ENCODE measurements at places on chromosomes 1 and 21.

DNA sequence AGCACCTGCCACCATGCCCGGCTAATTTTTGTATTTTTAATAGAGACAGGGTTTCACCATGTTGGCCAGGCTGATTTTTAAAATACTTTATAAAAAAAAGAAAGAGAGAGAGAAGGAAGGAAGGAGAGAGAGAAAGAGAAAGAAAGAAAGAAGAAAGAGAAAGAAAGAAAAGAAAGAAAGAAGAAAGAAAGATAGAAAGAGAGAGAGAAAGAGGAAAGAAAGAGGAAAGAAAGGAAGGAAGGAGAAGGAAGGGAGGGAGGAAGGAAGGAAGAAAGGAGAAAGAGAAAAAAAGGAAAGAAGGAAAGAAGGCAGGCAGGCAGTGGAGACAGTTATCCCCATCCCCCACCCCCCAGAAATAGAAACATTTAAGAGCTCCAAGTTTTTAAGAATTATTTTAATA is 69.9 kb downstream of the TOMM20 start:
- no peak for DNase-seq

GRCh38 chr21:40846587-40847411 is at the start of gene DSCAM:
TSS of gene DSCAM (minus strand) at chr21:40847158. CDS start at chr21:40846661, 497 bp downstream.
- no peak for DNase-seq

DNA sequence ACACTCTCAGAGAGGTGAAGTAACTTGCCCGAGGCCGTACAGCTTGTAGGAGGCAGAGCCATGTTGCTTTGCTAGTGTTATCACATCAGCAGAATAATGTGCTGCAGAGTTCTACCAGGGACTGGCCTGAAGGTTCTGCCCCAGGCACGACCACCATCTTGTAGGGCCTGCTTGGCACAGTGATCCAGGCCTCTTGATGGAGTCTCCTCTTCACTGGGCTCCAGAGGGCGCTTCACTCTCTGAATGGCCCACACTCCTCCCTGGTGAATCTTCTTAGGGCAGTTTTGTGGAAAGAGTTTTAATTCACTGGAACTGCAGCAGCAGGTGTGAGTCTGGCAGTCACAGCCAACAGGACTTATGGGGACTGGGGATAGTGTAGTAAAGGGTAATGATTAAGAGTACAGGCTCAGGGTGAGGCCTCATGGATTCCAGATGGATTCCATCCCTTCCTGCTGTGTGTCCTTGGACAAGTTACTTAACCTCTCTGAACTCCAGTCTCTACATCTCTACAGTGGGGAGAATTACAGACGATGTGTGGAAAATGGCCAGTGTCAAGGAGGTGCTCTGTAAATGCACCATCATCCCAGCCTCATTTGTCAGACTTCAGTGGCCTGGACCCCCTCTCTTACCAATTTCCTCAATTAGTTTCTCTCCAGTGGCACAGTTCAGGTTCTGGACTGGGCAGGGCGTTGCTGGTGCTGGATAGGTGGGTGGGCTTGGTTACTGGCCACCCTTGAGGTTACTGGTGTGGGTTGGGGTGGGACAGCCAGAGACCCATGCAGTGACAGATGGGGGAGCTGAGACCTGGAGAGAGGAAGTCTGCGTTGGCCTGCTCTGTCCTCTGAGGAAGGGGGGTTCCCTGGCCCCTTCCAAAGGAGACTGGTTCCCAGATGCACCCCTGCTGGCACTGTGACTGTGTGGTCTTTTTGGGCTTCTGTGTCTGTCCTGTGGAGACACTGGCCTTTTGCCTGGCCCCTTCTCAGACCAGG is 45.9 kb upstream of the CSF3R start:
- no peak for DNase-seq

- DNase-seq = no peak
Measured at GRCh38 chr1:52913537-52913936, 8.0 kb downstream of the ECHDC2 start.

GRCh38 chr21:15098181-15098580 is 33.4 kb upstream of the NRIP1 start:
- DNase-seq = no peak

- DNase-seq = no peak
Measured at GRCh38 chr1:15341634-15342407, 67.9 kb upstream of the EFHD2 start.

DNA sequence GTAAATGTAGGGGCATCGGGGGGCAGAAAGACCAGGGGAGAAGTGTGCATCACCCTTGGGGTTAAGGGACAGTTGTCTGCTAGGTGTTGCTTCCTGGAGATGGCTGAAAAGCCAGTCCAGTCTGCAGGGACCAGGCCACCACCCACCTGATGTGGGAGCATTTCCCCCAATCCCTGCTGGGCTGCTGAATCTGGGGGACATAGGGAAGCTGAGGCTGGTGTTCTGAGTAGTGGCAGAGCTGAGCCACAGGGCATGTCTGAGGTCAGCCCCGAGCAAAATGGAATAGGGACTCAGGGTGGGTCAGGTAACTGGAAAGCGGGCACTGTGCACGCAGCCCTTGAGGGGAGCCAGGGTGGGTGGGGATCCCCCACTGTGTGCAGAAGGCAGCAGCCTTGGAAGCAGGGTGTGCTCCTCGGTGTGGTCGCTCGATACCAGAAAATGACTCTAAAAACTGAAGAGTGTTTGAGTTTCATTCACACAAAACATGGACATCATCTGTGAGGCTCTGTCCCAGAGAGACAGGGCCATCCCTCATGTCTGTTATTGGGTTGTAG is 2.4 kb upstream of the CCNL2 start:
- no peak for DNase-seq

- no peak for DNase-seq
Measured at GRCh38 chr1:3543076-3544039, 68.0 kb downstream of the MEGF6 start.

DNA sequence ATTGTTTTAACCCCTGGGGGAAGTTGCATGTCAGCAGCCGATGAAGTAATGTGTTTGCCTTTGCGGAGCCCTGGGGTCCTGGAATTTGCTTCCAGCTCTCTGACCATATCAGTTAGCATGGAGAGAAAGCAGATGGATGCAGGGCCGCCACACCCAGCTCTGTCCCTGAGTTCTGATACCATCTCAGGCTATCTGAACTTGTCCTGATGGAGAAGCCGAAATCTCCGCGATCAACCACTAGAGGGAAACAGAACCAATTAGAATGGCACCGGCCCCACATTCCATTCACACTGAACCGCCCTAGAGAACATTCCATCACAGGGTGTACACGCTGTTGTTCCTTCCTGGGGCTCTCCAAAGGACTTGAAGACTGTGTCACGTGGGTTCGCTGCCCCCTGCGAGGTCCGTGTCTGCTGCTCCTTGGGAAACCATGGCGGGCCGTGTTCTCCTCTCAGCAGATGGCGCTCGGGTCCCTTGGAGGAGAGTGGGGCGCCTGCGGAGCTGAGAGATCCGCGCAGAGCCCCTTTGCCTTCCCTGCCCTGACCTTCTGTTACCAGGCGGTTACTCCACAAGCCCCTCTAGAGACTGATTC is 75.4 kb downstream of the ABCA4 start:
- no peak for DNase-seq

DNA sequence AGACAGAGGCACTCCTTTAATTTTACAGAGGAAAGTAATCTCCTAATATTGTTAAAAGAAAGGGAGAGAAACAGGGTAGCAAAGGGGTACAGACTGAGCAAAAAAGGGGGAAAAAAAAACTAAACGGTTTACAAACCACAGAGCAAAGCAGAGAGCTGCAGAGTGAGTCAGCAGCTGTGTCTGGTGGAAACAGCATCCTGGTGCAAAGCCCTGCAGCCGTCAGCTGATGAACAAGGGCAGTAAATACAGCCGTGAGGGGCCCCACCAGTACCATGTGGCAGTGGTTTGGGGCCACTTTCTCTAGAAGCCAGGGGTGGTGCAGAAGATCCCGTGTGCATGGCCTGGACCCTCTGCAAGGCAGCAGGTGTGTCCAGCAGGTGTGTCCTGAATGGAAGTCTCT is 111.3 kb downstream of the ERG start:
- DNase-seq = no peak

DNA sequence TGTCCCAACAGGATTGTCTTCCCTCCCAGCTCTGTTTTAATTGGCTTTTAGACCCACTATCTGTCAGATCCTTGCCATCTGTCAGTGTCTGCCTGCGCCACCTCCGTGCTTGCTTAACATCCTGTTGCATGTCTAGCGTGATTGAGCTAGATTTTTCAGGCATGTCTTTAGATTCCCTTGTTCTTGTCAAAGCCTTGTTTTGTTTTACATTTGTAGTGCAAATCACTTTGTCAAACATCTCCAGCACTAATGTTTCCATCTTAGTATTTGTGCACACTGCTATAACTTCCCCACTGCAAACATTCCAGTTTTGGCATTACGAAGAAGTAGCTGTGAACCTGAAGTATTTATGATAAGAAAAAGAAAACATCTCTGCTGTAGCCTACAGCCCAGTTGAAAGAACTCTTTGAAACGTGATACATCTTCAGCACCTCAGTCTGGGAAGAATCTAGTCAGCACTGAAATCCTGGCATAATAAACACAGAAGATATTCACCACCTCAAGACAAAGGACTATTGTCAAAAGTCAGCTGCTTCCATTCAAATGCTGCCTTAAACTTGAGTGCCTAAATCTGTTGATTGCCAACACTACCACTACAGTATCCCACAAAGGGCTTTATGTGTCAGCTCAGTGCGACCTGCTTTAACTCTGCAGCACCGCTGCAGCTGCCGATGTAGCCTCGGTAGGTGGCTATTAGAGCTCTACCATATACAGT is 105.0 kb downstream of the FNBP1L start:
- DNase-seq = no peak

- no peak for DNase-seq
Measured at GRCh38 chr1:173024543-173024942, 26.2 kb downstream of the TNFSF18 start.

GRCh38 chr1:96521994-96522760 is 199.4 kb upstream of the PTBP2 start:
- no peak for DNase-seq

DNA sequence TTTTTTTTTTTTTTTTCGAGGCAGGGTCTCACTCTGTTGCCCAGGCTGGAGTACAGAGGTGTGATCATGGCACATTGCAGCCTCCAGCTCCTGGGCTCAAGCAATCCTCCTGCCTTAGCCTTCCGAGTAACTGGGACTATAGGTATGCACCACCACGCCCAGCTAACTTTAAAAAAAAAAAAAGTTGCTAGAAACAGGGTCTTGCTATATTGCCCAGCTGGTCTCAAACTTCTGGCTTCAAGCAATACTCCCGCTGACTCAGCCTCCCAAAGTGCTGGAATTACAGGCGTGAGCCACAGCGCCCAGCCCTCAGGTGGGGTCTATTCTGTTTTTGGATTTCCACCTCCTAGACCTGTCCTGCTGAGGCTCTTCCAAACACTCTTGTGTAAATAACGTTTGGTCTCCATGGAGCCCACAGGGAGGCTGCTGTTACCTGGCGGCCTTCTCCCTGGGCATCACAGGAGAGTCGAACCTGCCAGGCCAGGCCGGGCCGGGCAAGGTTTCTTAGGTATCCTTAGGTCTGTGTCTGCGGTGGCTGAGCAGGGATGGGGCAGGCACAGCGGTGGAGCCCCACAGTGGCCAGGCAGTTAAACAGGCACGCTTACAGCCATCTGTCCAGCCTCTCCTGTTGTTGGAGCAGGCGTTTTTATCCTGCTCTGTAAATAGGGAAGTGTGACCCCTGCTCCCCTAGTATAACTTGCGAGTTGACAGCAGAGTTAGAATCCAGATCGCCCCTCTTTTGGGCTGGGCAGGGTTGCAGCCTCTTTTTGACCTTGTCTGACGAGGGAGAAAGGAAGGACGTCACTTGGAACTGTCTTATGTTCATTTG is 18.8 kb downstream of the PLEKHM2 start:
- DNase-seq = no peak

GRCh38 chr1:27137544-27138075 is 17.3 kb downstream of the SLC9A1 start:
- no peak for DNase-seq

- DNase-seq = no peak
Measured at GRCh38 chr1:71222668-71223067, 141.8 kb upstream of the ZRANB2 start.

DNA sequence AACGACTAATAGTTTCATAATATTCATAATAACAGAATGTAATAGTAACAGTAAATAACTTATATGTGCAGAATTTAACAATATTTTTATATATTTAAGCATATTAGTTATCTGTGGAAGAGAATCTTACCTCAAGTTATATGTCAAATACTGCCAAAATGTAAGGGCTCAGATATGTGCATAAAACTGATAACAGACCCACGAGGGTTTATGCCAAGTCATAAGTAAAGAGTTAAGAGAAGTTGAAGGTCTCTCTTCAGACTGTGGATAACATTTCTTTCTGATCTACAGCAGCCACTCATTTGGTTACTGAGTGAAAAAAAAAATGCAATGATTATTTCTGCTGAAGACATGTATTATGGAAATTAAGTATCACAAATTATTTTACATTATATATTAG is 1167.8 kb upstream of the NCAM2 start:
- DNase-seq = no peak

DNA sequence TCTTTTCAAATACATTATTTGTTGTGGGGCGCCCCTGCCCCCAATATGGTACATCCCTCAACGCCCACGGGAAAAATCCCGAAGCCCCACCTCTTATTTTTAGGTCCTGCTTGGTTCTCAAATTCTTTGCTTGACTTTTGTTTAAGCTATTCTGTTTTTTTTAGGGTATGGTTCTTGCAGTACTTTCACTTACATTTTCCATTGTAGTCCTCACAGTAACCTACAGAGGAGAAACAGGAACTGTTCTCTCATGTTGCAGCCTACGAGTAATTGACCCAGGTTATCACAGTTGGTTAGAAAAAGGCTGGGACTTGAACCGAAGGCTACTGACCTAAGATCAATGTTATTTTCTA is 697 bp upstream of the C21orf91 start:
- DNase-seq = no peak

DNA sequence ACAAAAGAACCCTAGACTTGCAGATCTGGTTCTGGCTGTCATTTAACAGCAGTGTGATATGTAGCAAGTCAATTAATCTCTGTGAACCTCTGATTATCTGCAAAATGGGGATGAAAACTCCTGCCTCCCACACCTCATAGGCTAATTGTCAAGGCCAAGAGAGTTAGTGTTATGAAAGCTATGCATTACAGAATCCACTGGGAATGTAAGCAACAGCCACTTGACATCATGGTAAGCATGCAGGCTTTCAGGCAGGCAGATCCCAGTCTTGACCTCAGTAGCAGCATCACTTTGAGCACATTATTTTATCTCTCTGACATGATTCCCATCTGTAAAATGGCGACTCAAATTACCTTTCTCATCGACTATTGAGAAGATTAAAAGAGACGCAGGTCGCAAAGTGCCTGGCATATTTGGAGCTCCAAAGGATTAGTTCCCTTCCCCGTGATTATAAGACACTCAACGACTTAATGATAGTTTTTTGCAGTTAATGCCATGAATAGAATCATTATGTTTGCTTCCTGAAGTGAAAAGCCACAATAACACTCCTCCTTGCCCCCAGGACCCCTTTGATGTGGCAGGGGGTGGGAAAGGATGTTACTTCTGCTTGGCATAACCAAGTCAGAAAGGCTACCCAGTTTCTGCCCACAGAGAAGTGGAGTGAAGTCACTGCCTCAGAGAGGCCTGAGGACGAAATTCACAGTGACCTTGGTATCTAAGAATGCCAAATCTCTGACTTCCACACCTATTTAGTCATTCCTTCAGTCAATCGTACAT is 273.0 kb upstream of the NFIA start:
- DNase-seq = no peak
